ENCODE measurements at places on chromosomes 4 and X.
A peak's percentile ranks its signal among the peaks of the same experiment; 100 is the strongest.

DNA sequence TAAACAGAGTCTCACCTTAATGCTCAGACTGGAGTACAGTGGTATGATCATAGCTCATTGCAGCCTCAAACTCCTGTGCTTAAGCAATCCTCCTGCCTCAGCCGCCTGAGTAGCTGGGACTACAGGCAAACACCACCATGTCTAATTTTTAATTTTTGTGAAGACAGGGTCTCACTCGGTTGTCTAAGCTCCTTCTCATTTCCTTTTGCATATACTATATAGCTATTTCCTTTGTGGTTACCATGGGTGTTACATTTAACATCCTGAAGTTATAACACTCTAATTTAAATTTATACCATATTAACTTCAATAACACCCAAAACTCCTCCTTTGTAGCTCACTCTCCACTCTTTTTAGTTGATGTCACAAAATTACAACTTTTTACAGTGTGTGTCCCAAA lies 114.3 kb downstream of the DCK start:
- DNase-seq, result peak; percentile 16

DNA sequence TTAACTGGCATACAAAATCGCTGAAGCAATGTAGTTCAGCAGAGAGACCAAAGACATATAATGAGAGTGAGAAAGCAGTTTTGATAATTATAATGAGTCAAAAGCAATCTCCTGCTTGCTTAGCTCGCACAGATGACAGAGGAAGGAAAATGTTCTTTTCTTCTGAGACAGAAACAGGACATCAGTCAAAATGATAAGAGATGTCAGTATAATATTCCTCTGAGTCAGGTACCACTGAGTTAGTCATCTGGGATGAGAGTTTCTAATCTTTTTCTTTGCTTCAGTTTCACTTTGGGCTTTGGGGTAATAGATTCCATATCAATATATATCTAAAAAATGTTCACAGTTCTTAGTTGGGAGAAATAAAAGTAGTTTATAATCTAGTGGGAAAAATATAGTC lies 387.2 kb downstream of the PCDH7 start:
- DNase-seq, result no peak

DNA sequence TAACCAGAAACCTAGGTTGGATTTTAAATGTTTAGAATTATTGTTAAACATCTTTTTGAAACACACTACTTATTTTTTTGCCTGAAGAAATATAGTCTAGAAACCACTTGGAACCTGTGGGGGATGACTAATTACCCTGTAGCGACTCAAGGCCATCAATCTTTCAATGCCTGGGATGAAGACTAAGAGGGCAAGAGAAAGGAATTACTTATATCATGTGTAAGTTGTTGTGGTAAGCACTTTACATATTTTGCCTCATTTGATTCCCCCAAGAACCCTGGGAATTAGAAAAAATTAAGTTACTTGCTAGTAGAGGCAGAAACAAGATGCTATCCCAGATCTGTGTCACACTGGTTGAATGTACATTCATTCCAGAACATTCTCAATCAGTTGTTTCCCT lies 170.9 kb upstream of the GRIA3 start:
- no peak for DNase-seq

GRCh38 chr4:1411436-1412375 lies 5.5 kb upstream of the NKX1-1 start:
- no peak for DNase-seq

DNA sequence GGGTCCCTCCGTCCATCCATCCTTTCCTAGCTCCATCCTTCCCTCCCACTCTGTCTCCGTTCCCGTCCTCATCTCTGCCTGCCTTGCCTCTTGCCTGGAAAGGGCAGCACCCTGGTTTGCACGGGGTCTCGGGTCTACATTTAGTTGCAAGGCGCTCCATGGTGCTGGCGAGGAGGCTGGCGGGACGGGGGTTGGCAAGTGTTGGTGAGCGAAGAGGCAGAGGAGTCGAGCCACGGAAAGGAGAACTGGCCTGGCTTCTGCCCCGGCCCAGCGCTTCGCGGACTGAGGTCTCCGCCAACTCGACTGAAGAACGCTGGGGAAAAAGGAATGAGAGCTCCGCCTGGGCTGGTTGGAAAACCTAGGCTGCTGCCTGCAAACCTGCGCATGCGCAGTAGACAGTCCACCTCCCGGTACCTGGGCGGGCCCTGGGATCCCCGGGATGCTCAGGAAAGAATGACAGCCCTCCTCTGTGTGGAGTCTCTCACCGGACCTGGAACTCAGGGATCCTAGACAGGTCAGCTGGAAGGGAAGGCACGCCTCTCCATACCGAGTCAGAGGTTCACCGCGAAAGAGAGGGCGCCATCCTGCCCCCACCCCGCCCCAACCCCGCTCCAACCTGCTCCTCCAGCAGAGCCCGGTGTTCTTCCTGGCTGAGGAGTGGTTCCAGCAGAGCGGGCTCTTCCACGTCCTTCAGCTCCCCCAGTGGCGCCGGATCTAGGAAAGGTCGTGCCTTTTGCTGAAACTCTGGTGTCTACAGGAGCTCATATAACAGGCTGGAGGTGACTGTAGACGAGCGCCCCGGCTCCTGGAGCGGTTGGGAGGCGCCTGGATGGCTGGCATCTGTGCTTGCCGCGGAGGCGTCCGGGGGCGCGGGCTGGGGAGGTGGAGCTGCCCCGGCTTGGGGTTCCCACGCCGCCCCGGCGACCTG lies 6.0 kb downstream of the FRG2 start:
- no peak for DNase-seq

GRCh38 chrX:45758738-45759397 lies 558.2 kb upstream of the DIPK2B start:
- DNase-seq, result peak; percentile 41

DNA sequence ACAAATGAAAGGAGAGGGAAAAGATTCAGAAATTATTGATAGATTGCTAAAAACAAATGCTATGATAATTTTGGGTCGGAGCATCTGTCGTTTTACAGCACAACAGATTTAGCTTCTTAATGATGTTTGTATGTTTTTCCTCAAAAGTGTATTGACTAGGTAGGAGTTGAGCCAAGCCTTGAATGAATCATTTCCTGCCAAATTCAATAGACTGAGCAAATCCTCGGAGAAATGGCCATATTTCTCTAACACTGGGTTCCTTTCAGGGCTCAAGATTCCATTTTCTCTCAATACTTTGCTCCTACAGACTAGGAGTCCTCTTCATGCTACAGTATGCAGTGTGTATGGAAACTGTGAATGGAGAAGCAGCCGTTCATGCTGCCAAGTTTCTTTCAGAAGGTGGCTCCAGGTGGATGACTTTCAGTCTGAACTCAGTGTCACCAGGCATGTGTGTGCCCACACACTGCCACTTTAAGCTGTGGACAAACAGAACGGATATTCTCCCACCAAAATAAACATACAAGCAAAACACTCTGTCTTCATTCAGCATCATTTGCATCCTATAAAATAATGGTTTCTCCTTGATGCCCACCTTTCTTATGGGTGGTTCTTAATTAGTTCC lies 146.0 kb downstream of the TBL1X start:
- no peak for DNase-seq

GRCh38 chr4:179196511-179196910 lies 1754.3 kb upstream of the AGA start:
- DNase-seq, result no peak

GRCh38 chr4:1939664-1940509 lies 68.7 kb downstream of the NSD2 start:
- no peak for DNase-seq

- no peak for DNase-seq
Observed at GRCh38 chr4:185685804-185686203, 126.2 kb downstream of the SORBS2 start.

- no peak for DNase-seq
Observed at GRCh38 chr4:184282895-184283654, 65.4 kb upstream of the ENPP6 start.

DNA sequence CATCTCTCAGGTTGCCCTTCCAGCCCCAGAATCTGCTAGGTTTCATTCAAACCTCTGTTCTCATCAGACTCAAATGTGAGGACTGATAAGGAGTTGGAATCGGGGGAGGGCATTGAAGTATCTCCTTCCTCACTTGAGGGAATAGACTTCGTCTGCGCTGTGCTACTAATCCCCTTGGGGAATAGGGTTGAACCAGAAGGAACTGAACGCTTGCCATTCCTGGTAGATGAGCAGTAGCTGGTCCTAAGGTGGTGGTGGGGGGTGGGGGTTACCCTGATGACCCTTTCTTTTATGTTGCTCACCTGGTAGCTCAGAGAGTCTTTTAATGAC lies 692 bp upstream of the SLC9A7 start:
- no peak for DNase-seq
